Stimulated activated CD8-positive, alpha-beta memory T cell treated with anti-CD3 and anti-CD28 coated beads, Interleukin-7, amount 100 ng/mL, for 1 hour (primary cell): ENCODE measurements at places on chromosomes 4 and X.
A peak's percentile ranks its signal among the peaks of the same experiment; 100 is the strongest.

GRCh38 chr4:114180481-114180880 lies 201.0 kb upstream of the ARSJ start:
- no peak for DNase-seq

DNA sequence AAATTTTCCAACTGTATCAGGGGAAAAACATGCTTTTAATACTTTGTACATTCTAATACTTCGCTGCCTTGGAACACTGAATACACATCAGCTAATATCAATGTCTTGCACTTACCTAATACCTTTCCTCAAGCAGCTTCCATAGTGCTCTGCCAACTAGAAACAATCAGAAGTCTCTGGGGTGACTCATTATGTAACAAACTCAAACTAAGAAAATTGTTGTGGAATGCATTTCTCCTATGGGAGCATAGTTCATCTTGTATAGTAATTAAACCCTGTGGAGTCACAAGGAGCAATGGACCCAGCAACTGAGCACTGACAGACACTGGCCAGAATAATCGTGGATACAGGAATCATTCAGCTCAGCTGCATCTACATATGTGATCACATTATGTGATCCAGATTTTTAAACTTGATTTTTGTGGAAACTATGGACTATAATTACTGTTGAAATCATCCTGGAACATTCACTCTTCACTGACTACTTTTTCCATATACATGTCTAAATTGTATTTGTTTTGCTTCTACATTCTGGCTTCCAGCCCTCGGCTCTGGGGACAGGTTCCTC lies 496.9 kb downstream of the TMA16 start:
- DNase-seq, result no peak

DNA sequence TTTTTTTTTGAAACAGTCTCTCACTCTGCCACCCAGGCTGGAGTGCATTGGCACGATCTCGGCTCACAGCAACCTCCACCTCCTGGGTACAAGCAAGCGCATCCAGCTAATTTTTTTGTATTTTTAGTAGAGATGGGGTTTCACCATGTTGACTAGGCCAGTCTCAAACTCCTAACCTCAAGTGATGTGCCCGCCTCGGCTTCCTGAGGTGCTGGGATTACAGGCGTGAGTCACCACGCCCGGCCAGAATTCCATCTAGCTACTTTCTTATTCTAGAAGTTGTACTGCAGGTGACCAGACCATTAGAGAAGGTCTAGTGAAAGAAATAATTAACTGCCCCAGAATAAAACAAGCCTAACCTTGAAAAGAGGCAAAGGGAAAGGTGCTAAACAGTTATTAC lies 2.3 kb downstream of the LRBA start:
- DNase-seq, result no peak

GRCh38 chr4:94834501-94834900 lies 76.7 kb downstream of the BMPR1B start:
- DNase-seq, result no peak

DNA sequence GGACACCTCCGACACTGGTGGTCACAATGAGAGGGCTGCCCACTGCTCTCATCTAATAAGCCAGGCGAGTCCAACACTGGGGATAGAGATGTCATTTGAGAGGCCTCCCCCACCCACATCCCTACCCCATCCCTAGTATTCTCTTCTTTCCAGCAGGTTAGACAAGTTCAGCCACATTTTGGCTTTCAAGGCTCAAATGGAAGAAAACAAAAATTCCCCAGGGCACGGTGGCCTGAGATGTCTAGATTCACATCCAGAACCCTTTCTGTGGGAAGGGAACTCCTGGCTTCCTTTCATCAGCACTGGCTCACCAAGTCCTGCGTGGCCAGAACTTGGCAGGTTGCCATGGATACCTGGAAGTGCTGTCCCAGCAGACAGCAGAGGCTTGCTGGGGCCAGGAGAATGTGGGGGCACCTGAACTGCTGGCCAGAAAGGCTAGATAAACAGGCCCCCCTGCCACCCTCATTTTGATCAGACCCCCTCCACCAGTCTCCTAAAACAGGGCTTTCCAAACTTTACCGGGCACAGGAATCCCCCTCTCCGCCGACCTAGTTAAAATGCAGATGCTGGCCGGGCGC lies 1.3 kb upstream of the NYX start:
- no peak for DNase-seq

DNA sequence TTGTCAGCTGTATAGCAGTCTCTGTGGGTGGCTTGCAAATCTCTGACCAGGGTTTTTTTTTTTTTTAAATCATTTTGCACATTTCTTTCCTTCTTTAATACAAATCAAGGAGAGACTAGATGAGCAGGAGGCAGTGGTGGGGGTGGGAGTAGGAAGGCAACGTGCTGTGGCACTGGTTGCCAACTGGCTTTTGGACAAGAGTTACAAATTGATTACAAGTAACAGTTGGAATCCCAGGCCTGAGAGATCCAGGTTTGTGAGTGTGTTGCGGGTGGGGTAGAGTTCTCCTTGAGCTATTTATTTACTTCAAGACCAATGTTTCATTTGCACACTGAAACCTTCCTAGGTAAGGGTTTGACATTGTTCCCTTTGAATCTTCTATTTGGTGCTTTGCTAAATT lies 325.3 kb downstream of the AFF2 start:
- no peak for DNase-seq

GRCh38 chr4:181877329-181877848 lies 365.8 kb upstream of the TENM3 start:
- DNase-seq, result no peak

DNA sequence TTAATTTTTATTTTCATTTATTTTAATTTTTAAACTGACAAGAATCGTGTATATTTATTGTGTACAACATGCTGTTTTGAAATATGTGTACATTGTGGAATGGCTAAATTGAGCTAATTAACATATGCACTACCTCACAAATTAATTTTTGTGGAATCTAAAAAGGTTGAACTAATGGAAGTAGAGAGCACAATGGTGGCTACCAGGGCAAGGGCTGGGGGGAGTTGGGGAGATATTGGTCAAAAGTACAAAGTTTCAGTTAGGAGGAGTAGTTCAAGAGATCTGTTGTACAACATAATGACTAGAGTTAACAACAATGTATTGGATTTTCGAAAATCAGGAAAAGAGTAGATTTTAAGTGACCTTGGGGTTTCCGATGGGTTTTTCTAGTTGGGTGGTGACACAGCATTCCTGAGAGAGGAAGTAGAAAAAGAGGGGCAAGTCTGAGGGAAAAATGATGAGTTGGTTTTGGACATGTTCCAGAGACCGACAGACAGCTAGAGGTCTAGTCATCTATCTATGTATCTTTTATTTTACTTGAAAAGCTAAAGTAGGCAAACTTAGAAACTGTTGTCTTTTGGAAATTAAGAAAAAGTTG lies 23.2 kb downstream of the APOO start:
- no peak for DNase-seq

DNA sequence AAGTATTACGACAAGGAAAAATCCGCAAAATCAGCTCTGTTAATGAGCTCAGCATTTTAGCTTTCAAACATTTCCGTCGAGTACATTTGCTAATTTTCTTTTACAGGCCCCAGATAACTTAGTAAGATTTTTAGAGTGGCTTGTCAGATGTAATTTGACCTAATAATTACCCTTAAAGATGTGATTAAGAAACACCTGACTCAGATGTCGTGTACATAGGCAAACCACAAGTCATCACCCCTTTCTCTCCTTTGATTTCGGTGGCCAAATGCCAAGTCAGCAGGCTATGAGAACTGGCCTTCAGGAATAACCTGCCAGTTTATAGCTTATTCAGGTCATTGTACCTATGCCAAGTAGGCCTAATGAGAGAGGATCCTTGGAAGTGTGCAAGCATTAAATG lies 369.6 kb downstream of the PCDH7 start:
- no peak for DNase-seq

DNA sequence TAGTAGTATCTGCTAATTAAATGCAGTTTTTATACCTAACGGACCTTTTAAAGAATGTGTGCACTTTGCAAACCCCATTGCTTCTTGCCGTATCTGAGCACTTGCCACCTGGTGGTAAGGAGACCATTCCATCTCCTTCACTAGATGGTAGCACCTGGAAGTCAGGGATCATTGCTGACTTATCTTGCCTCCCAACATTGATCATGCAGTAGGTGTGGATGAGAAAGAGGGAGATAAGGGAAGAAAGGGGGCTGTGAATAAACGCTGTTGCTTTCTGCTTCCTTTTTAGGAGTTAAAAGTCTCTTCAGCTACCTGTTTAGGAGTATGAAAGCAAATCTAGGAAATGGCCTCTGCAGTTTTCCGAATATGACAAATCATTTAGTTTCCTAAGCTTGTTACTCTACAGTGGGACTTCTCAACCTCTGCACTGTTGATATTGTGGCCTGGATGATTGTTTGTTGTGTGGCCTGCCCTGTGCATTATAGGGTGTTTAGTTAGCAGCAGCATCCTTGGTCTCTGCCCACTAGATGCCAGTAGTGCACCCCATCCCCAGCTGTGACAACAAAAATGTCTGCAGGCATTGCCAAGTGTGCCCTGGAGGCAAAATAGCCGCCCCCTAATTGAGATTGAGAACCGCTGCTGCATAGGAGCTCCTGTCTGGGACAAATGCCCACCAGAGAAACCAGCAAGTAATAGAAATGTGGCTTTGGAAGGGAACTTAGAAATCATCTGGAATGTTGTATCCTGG lies 38.8 kb downstream of the GAB1 start:
- no peak for DNase-seq

DNA sequence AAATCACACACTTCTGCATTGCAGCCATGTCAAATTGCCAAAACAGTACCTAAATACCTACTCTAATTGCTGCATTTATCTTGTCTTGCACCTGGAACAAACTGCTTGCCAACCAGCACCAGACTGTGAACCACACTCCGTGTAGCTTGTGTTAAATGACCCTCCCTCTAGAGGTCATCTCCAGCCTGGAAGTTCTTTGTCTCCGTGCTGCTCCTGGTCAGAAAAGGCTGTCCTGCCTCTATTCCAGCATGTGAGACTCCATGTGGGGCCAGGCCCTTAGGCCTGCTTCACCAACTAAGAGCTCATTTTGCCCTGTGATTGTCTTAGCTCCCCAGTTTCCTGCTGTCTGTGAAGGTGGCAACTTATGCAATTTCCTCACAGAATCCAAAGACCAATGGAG lies 28.3 kb downstream of the CNGA2 start:
- no peak for DNase-seq

- no peak for DNase-seq
Observed at GRCh38 chr4:22634541-22635181, 58.1 kb upstream of the GBA3 start.

DNA sequence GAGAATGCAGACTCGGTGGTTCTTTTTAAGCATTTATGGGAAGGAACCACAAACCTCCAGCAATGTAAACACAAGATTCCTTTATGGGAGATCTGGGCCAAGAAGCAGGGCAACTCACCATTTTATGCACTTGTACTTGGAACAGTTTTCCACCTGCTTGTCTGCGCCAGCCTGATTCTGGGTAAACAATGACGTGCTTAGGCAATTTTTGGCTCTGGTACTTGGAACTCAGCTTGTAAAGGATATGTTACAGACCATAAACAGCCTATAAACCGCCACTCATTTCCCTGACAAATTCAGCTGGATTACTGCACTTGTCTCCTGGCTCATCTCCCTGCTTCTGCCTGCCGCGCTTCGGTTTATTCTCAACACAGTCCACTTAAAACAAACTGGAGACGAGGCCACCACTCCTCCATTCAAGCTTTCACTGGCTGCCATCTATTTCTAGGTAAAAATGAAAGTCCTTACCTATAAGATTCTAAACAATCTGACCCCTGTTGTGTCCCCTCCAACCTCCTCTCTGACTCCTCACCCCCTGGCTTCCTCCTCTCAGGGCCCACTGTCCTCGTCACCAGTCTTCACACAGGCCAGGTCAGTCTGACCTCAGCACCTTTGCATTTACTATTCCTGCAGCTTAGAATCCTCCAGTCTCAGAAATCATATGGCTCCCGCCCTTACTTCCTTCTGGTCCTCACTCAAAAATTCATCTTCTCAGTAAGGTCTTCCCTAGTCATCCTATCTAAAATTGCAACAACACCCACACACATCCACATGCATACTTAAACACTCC lies 205.9 kb upstream of the GALNT7 start:
- no peak for DNase-seq

DNA sequence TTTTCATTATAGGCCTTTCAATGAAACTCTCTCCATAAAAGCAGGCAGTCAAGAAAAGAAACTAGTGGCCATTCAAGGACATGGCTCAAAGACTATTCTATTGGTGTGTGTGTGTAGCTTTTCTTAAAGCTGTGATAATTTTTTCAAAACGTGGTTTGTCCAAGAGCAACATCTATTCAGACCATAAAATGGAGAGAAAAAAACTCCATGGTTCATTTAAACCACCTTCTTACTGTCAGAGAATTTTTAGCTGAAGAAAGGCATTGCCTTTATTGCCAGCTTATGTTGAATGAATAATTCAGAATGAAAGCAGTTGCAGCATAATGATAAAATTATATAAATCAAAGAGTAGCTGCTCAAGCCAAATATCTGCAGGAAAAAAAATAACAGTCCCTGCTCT lies 325.5 kb downstream of the PCDH18 start:
- DNase-seq, result no peak

- no peak for DNase-seq
Observed at GRCh38 chrX:20265726-20266681, 705 bp downstream of the RPS6KA3 start.

- DNase-seq, result peak; percentile 21
Observed at GRCh38 chr4:113355550-113356371, 306.3 kb downstream of the ANK2 start.

DNA sequence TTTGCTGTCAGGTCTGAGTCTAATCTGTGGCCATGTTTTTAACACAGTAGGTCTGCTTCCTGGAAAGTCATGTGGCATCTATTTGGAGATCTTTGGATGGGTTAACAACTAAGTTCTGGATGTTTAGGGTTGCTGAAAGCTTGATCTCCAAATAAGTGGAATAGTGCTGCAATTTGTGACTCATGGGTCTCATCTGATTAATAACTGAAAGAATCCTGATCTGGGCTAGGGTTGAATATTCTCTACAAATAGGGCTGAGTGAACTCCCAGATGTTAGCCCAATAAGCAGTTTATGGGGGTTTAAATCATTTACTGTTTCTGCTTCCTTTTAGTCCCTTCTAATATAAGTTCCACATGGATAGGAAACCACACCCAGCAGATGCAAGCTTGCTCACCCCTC lies 23.1 kb downstream of the CT47C1 start:
- DNase-seq, result no peak

DNA sequence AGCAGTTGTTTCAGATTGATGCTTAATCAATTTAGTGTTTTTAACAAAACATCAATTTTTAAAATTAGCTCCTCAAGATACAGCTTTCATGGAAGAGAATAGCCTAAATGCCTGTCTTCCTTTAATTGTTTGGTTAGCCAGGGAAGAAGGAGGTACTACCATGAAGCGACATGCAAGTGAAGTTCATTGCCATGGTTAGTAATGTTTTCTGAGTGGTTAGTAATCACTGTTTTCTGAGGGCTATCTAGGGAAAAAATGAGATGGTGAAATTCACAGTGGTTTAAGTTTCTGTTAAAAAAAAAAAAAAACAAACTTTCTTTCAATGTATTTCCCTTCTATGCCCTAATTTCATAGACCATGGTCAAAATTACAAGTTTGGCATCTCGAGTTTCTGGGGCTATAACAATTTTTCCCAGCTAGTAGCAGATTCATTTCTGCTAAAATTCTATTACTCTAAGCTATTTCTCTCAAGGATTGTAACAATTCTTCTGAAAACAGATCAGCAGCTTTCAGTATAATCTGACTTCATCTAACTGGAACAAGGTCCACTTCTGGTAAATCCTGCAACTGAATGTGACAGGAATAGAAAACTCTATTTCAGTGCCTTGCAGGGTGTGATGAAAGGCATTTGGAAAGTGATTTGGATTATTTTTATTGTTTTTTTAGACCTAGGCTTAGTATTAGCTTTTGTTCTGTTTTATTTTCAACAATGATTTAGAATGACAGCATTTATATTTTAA lies 157.0 kb downstream of the PCDH18 start:
- DNase-seq, result no peak
